ENCODE measurements at places on chromosomes 5 and 9.

DNA sequence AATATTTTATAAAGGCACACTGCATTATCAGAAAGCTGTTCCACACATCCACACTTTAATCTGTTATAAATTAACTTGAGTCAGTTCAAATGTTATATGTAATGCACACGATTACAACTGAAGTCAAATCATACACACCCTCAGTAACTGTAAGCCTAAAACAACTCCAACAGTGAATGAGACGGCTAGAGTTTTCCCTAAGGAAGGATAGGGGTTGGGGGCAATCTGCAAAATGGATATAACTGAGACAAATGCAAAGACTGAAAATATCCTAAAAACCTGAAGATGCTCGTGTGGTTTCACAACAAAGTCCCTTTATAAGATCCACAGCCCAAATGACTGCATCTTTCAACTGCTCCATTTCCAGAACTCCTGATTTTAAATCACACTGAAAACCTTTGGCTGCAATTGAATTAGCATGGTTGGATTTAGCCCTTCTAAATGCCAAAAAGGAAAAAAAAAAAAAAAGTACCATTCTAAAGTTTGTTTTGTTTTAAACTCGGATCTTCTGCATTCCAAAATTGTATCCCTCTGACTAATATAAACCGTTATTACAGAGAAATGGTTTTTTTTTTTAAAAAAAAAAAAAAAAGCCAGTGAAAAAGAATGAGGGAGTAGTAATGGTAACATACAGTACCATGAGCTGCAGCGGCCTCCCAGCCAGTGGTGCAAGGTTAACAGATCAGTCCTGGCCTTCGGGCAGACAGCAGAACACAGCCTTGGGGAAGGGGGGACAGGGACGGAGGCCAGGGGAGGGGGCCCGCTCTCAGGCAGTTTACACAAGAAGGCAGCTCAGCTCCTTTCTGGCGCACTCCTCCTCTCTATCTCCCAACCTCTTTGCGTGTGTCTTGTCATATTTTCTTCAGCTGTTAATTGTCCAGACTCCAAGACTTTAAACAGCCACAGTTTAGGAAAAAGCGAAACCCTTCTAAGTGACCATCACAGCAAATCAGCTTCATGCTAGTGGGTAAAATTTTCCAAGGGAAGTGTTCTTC is 166.1 kb downstream of the BNC2 start:
- peak overlapping the region; percentile 80 for H3K27ac ChIP-seq
- no peak overlapping the region for H3K4me3 ChIP-seq
- peak; percentile 16 for DNase-seq
- H3K36me3 ChIP-seq: no peaks in the 10 kb centered on the region

DNA sequence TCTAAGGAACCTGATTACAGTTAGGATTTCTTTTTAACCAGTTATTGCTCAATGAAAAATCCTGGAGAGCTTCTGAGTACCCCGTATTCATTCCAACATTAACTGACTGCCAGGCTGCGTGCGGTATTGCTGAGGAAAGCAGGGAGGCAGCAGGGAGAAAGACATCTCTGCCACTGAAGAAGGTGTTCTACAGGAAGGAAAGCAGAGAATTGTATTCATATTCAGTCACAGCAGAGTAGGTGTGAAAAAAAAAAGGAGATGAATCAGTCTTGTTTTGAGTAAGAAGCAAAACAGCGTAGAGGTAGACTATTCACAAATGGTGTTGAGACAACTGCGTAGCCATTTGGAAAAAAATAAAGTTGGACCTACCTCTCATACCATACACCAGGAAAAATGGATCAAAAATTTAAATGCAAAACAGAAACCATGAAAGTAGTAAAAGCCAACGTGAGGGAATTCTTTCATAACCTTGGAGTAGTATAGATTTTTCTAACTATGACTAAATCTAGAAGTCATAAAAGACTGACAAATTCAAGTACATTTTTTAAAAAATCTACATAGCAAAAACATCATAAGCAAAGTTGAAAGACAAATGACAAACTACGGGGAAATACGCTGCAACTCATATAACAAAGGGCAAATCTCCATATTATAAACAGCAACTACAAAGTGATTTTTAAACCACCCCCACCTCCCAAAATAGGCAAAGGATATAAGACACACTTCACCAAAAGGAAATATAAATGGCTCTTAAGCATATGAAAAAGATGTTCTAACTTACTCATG is 9.9 kb upstream of the NR4A3 start:
- H3K4me3 ChIP-seq: no peak overlapping the region
- H3K27ac ChIP-seq: no peak overlapping the region
- H3K27me3 ChIP-seq: no peaks in the 10 kb centered on the region

DNA sequence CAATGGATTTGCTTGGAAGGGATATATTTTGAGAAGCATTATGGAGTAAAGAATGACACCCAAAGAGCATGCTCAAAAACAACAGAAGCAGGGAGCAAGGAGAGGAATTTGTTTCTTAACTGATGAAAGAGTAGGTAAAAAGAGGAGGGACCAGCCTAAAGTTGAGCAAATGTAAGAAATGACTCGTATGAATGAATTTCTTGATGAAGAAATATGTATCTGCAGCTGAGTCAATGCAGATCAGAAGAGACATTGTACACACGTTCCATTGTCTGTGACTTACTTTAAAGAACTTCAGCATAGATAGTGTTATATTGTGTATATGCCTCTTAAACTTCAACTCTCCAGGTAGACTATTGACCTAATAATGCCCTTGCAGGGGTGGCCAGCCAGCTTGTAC is 112.7 kb upstream of the NREP start:
- H3K4me3 ChIP-seq: no peak overlapping the region
- H3K27me3 ChIP-seq: no peaks in the 10 kb centered on the region
- H3K4me1 ChIP-seq: no peaks in the 10 kb centered on the region

GRCh38 chr9:94990897-94991561 is 264.5 kb downstream of the AOPEP start:
- H3K36me3 ChIP-seq: no peaks in the 10 kb centered on the region
- DNase-seq: no peak
- peaks cover 39% of the 10 kb centered on the region for H3K4me1 ChIP-seq

GRCh38 chr5:59712836-59713497 is 180.6 kb downstream of the PDE4D start:
- H3K27me3 ChIP-seq: no peaks in the 10 kb centered on the region
- H3K36me3 ChIP-seq: no peaks in the 10 kb centered on the region
- DNase-seq: no peak
- no peak overlapping the region for H3K4me3 ChIP-seq

GRCh38 chr5:177231479-177232250 is 71.9 kb downstream of the RAB24 start:
- no peaks in the 10 kb centered on the region for H3K36me3 ChIP-seq
- H3K27me3 ChIP-seq: no peaks in the 10 kb centered on the region
- H3K4me1 ChIP-seq: peaks cover 13% of the 10 kb centered on the region
- H3K27ac ChIP-seq: no peak overlapping the region
- no peak overlapping the region for H3K4me3 ChIP-seq

DNA sequence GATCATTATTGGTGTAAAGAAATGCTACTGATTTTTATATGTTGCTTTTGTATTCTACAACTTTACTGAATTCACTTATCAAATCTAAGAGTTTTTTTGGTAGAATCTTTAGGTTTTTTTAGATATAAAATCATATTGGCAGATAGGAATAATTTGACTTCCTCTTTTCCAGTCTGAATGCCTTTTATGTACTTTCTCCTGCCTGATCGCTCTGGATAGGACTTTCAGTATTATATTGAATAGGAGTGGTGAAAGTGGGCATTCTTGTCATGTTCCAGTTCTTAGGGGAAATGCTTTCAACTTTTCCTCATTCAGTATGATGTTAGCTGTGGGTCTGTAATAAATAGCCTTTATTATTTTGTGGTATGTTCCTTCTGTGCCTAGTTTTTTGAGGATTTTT is 8.3 kb downstream of the AHRR start:
- H3K36me3 ChIP-seq: no peaks in the 10 kb centered on the region
- no peaks in the 10 kb centered on the region for H3K4me1 ChIP-seq
- no peak for DNase-seq
- no peak overlapping the region for H3K4me3 ChIP-seq

GRCh38 chr5:168291964-168292785 is 730 bp downstream of the WWC1 start:
- peak; percentile 42 for DNase-seq
- H3K27ac ChIP-seq: peak overlapping the region; percentile 78
- no peaks in the 10 kb centered on the region for H3K36me3 ChIP-seq
- H3K27me3 ChIP-seq: no peaks in the 10 kb centered on the region

Measured in body of pancreas (tissue), 4 donors.